Stimulated activated naive CD8-positive, alpha-beta T cell treated with anti-CD3 and anti-CD28 coated beads, Interleukin-15, Interleukin-2, amounts not matched to agents 100 U/mL and 50 U/mL, for 24 hours (primary cell): ENCODE measurements at places on chromosomes 7 and 10.

GRCh38 chr7:157523766-157524421, 187.1 kb downstream of the DNAJB6 start:
- DNase-seq, result no peak

- DNase-seq, result no peak
These were observed 184.0 kb upstream of the ADO start for GRCh38 chr10:62620491-62620890.

GRCh38 chr7:49513911-49514310, 259.5 kb upstream of the VWC2 start:
- no peak for DNase-seq

- DNase-seq, result no peak
These were observed 18.5 kb downstream of the CSGALNACT2 start for GRCh38 chr10:43156590-43157341.

- no peak for DNase-seq
These were observed 1024.6 kb downstream of the SORCS1 start for GRCh38 chr10:106139915-106140314.

DNA sequence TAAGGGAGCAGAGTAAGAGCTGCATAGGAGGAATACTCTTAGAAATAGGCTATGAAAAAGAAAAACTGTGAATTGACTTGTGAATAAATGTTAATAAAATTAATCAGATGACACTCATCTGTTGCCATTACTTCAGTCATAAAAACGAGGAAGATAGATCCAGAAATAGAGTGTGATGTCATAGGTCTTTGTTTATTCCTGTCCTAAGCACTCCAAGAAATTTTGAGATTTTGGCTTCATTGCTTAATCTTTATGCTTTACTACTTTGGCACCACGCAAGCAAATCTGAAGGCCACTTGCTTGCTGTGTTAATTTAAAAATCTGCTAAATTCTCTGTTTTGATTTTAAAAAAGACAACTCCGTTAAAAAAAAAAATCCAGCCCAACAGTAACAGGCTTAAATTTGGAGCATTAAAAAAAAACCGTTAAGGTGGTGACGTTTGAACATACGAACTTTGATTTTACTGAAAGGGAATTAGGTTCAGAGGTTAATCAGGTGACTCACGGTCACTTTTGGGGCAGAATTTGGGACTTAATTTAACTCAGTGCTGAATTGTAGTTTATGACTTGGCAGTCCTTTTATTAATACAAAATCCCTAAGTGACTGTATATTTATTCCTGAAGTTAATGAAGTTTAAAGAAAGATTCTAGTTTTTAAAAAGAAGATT, 3.4 kb downstream of the IFRD1 start:
- no peak for DNase-seq

- DNase-seq, result no peak
These were observed 636.7 kb upstream of the IGFBP3 start for GRCh38 chr7:46557781-46558180.

GRCh38 chr10:73433538-73433867, at the start of gene MSS51:
Gene MSS51 (minus strand): TSS chr10:73433561. CDS start chr10:73428284, 5,277 bp downstream.
- DNase-seq, result no peak

DNA sequence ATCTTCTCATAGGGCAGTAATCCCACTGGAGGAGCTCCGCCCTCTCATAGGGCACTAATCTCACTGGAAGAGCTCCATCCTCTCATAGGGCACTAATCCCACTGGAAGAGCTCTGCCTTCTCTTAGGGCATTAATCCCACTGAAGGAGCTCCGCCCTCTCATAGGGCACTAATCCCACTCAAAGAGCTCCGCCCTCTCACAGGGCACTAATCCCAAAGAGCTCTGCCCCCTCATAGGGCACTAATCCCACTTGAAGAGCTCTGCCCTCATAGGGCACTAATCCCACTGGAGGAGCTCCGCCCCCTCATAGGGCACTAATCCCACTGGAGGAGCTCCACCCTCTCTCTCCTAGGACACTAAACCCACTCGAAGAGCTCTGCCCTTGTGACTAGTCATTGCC, 3.4 kb upstream of the FUOM start:
- no peak for DNase-seq

DNA sequence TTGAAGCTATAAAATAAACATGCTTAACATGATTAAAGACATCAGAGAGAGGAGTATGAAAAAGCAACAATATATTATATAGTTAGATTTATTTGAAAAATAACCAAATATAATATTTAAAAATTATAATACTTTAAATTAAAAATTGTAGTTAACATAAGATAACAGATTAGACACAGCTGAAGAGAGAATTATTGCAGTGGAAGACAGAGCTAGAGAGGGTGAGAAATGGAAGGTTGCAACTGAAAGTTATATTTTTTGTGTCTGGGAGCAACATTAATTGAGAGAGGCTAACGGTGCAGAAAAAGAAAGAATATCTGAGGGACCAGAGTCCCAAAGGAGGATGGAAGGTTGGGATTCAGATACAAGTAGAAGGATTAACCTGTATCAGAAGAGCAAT, 548.9 kb upstream of the FZD8 start:
- DNase-seq, result no peak

DNA sequence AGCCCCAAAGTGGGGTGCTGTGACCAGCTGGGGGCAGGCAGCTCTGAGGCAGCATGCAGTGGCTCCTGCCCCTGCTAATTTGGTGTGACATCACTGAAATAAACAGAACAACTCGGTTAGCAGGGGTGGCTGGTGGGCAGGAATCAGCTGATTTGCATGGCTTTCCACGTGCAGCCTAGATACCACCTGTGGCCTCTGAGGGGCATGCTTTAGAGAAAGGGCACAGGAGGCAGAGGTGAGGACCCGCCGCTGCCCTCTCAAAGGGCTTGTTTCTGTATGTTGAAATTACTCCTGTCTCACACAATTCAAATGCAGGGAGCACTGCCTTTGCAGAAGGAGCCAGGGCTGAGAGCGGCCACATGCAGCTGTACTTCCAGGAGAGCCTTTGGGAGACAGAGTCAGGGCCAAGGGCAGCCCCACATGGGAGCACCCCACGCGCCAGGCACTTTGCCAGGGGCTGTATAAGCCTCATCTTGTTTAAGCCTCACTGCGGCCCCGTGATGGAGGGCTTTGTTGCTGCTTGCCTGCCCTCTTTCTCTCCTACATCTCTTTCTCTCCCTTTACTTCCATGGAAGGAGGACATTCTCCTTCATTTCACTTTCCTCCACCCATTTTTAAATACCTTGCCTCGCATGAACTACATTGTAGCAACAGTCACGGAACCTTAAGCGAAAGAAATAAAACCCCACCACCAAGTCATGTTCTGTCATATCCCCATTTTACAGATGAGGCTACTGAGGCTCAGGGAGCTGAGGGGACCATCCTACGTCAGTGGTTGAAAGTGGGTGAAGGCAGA, 137.7 kb downstream of the ZMIZ1 start:
- DNase-seq, result no peak

DNA sequence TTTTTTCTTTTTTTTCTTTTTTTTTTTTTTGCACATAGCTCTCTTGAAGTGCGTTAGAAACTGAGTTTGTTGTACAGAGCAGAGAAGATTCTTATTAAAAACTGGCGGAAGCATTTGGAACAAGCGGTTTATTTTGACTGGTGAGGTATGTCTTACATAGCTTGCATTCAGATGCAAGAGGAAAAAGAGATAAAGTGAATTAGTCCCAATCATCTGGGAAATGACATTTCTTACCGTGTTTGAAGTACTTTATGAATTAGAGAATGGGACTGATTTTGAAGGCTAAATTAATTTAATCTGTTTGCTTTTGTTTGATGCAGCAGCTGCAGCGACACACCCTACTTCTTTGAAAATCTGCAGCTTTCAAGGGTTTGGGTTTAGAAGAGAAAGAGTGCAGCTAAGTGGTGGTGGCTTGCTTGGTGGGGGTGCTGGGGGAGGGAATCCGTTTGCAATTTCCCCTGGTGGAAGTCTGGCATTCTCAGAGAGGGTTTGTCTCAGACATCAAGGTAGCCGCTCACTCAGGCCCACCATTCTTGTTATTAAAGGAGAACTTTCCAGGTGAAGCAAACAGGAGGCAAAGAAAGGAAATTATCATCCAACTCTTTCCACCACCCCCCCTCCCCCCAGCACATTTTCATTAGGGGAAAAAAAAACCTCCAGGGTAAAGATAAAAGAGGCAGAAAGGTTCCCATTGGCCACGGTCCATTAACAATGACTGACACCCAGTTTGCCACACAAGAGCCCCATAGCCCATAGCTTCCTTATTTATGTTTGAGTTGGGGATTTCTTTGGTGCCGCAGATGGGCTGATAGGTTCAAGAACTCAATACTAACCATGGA, 231.7 kb downstream of the SKIDA1 start:
- no peak for DNase-seq

DNA sequence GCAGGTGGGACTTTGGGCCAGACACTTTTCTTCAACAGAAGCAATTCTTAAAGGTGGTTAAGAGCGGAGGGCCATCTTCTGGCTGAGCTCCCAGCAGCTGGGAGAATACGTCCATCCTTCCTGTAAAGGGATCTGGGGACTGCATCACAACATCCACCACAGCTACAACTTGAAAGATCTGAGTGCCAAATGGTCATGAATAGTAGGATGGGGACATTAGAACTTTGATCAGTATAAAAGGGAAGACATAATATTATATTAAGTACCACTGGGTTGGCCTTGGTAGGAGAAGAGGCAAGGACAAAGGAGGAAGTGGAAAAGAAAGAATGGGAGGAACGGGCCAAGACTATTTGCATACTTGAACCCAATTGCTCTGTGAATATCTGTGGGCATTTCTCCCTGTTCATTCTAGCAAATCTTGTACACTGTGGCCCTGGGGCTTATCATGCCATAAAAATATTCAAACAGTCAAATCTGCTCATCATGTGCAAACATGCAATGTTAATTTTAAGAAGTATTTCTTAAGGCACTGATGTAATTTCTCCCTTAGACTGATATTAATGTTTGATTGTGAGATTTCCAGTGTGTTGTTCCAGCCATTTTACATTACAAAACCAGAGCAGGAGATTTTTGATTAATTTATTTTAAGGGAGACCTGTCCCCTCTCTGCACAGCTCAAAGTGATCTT, 65.5 kb upstream of the CREB5 start:
- DNase-seq, result no peak
